HepG2 (cell line): ENCODE measurements at places on chromosomes 11 and 22. TPM values are rescaled to one million over a fixed set of nuclear protein-coding genes. Genes with fewer than 3 reads are reported as not detected.

DNA sequence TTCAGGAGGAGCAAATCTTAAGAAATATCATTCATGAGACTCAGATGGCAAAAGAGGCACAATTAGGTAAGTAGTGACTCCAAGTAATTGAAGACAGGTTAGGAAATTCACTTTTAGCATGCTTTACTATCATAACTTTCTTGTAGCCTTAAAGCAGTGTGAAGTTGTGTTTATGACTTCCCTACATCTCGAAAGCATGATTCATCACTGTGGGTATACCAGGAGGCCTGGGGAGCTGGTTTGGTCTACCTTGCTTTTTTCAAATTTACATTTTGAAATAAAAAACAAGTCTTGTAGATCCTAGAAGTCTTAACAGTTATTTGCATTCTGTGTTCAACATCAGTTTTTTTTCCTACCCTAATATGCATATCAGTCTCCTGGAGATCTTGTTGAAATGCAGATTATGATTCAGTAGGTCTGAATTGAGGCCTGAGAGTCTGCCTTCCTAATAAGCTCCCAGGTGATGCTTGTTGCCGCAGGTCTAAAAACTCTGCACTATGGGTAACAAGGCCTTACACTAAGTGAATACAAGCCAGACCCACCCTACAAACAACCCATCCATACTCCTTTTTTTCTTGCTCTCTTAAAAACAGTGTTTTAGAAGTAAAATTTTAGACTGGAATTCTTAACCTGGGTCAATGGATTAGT, 41.4 kb downstream of the TTC17 start:
- DNase-seq, result no peak
- H3K4me3 ChIP-seq, result no peak overlapping the region
- H3K27me3 ChIP-seq, result no peaks in the 10 kb centered on the region
- no peaks in the 10 kb centered on the region for H3K4me1 ChIP-seq
- H3K36me3 ChIP-seq, result peaks cover 55% of the 10 kb centered on the region

GRCh38 chr11:92131289-92131865, 93.2 kb upstream of the FAT3 start:
- no peaks in the 10 kb centered on the region for H3K27me3 ChIP-seq
- peaks cover 6% of the 10 kb centered on the region; the same call in 1 of the 2 replicates for H3K4me1 ChIP-seq
- H3K4me3 ChIP-seq, result no peak overlapping the region
- no peaks in the 10 kb centered on the region for H3K36me3 ChIP-seq

- H3K4me3 ChIP-seq, result no peak overlapping the region
- no peaks in the 10 kb centered on the region for H3K27me3 ChIP-seq
- no peak overlapping the region for H3K27ac ChIP-seq
These were observed 59.8 kb downstream of the LUZP2 start for GRCh38 chr11:24556693-24557092.

GRCh38 chr11:11076276-11076675, 218.4 kb upstream of the ZBED5 start:
- H3K4me3 ChIP-seq, result no peak overlapping the region
- no peak overlapping the region for H3K27ac ChIP-seq
- no peaks in the 10 kb centered on the region for H3K36me3 ChIP-seq
- H3K27me3 ChIP-seq, result no peaks in the 10 kb centered on the region; the same call in 1 of the 2 replicates
- H3K4me1 ChIP-seq, result no peaks in the 10 kb centered on the region

DNA sequence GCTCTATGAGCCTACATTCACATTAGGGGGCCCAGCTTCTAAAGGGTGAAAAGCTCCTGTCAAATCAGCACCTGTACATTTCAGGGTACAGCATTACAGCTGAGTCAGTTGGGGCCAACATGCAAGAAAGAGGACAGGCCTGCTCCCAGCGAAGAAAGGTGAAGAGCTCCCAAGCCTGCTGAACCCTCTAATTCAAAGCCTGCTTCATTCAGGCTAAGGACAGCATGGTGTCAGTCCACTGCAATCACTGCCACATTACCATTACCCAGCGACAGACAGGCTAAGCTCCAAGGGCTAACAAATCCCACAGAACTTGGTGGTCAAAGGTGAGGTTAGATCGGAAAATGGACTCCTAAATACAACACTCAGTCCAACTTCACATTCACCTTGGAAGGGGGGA, 65.4 kb upstream of the CHRM4 start:
- no peak overlapping the region for H3K27ac ChIP-seq
- peaks cover 26% of the 10 kb centered on the region for H3K4me1 ChIP-seq
- DNase-seq, result no peak
- no peak overlapping the region for H3K4me3 ChIP-seq

DNA sequence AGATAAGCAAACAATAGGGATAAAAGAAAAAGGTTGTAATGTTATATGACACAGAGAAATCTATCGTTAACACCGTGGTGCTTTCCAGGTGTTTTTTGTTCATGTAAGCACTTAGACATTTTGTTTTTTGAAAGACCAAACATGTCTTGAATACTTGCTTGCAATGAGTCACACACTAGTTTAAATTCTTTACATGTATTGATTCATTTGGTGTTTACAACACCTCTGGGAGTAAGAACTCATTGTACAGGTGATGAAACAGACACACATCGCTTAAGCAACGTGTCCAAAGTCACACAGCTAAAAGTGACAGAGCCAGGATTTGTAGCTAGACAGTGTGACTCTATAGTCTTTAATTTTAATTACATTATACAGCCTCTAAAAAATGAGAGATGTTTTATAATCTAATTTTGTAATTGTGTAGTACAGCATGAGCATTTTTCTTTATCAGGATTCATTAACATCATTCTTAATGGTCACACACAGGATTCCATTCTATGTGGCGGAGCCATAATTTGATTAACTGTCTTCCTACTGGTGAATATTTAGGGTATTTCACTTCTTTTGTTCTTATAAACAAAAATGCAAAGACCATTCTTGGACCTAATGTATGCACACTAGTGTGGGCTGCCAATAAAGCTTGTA, 148.8 kb downstream of the DBX1 start:
- H3K4me3 ChIP-seq, result no peak overlapping the region
- no peaks in the 10 kb centered on the region for H3K27me3 ChIP-seq
- H3K4me1 ChIP-seq, result peaks cover 94% of the 10 kb centered on the region
- peak; percentile 66 for DNase-seq
- H3K27ac ChIP-seq, result peak overlapping the region; percentile 33

GRCh38 chr22:46504584-46504983, 32.8 kb downstream of the CELSR1 start:
- DNase-seq, result no peak
- H3K27me3 ChIP-seq, result no peaks in the 10 kb centered on the region; the same call in none of the 2 replicates
- H3K4me1 ChIP-seq, result no peaks in the 10 kb centered on the region
- no peak overlapping the region for H3K4me3 ChIP-seq
- no peaks in the 10 kb centered on the region for H3K36me3 ChIP-seq

GRCh38 chr11:126348806-126349582, 6.5 kb upstream of the ST3GAL4 start:
- no peak for DNase-seq
- peaks cover 30% of the 10 kb centered on the region for H3K4me1 ChIP-seq
- no peaks in the 10 kb centered on the region for H3K27me3 ChIP-seq
- peaks cover 10% of the 10 kb centered on the region; the same call in 1 of the 3 replicates for H3K36me3 ChIP-seq
- H3K4me3 ChIP-seq, result no peak overlapping the region
- no peak overlapping the region for H3K27ac ChIP-seq

DNA sequence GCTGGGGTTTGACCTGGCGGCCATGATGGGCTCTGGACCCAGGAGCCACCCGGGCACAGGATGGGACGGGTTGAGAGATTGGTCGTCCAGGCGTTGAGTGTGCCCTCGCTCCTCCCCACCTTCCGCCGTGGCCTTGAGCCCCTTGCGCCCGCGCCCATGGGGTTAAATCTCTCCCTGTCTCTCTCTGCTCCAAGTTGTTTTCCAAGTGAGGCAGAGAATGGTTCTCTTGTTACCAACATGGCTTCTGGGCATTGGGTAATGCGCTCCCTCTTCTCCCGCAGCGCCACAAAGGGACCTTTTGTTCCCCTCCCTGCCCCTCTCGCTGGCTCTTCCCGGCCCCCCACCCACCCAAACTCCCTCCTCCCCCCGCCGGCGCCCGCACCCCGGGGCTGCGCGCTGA, 18.8 kb upstream of the PICK1 start:
- no peak overlapping the region for H3K27ac ChIP-seq
- peaks cover 62% of the 10 kb centered on the region for H3K4me1 ChIP-seq
- no peak overlapping the region for H3K4me3 ChIP-seq
- DNase-seq, result no peak
- peaks cover 1% of the 10 kb centered on the region; the same call in 1 of the 2 replicates for H3K27me3 ChIP-seq

DNA sequence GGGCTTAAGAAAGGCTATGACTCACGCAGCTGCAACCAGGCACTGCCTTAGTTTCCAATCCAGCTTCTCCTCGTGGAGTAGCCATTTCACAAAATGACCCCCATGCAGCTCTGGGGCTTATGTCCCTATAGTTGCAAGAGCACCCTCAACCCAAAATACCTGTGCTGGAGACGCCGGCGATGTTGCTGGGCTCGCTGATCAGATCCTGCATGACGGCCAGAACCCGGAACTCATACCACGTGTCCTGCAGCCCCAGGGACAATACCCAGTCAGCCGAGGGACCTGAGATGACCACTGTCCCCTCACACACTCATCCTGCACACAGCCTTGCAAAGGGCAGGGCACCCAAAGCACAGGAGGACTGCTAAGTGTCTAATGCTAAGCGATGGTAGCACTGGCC, 32.1 kb downstream of the IGSF9B start:
- DNase-seq, result no peak
- H3K4me1 ChIP-seq, result no peaks in the 10 kb centered on the region
- peaks cover 63% of the 10 kb centered on the region for H3K27me3 ChIP-seq
- H3K27ac ChIP-seq, result no peak overlapping the region

DNA sequence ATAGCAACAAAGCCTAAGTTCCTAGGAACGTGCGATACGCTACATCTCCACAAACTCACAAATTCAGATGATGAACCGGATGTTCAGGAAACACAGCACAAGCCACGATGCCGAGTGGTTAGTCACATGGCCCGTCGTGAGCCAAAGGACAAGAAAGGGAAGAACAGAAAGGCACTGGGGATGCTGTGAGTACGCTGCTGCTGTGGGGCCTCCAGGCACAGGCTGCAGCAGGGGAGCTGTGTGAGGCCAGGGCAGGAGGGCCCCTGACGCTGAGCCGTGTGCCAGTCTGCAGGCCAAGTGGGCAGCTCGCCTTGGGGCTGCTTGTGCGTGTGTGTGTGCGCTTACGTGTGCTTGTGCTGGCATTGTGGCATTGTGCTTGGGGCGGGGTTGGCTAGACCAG, 89.4 kb downstream of the CTTN start:
- H3K36me3 ChIP-seq, result peaks cover 45% of the 10 kb centered on the region; the same call in 2 of the 3 replicates
- H3K4me3 ChIP-seq, result no peak overlapping the region

DNA sequence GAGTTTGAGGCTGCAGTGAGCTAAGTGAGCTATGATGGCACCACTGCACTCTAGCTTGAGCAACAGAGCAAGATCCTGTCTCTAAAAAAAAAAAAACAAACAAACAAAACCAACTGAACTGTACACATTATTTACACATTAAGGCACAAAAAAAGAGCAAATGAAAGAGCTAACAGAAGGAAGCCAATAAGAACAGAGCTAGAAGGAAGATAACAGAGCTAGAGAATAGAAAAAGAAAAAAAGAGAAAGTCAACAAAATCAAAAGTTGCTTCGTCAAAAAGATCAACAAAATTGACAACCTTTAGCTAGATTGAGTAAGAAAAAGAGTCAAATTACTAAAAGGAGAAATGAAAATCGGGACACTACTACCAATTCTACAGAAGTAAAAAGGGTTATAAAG, 25.0 kb downstream of the GUCD1 start:
- DNase-seq, result no peak
- H3K4me1 ChIP-seq, result peaks cover 62% of the 10 kb centered on the region
- H3K36me3 ChIP-seq, result no peaks in the 10 kb centered on the region
- no peak overlapping the region for H3K27ac ChIP-seq

RIC3 gene
- total RNA-seq, result not detected in 2 replicates
